ENCODE measurements at places on chromosomes 2 and 18. TPM values are rescaled to one million over a fixed set of nuclear protein-coding genes. Genes with fewer than 3 reads are reported as not detected.
A peak's percentile ranks its signal among the peaks of the same experiment; 100 is the strongest.

- no peak for DNase-seq
Measured at GRCh38 chr2:79901161-79901560, 388.3 kb downstream of the CTNNA2 start.

DNA sequence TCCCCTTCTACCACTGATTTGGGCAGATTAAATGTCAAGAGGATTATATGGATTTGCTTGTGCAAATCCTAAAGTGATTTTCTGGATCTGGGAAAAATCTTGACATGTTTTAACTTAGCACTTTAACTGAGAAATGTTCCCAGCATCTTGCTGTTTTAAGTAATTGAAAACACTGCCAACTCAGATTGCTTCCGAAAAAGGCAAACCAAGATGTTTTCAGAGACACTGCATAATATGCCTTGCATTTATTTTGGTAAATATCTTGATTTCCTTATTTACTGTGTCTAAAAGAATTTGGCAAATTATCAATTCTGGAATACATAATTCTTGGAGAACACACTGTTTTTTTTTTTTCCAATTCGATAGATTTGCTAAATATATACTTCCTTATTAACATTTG is 385.0 kb upstream of the FAM98A start:
- DNase-seq = no peak

GRCh38 chr18:23283916-23284430 is 148.7 kb downstream of the CABLES1 start:
- peak; percentile 62 for DNase-seq

- DNase-seq = no peak
Measured at GRCh38 chr2:109065391-109065734, 63.6 kb upstream of the SH3RF3 start.

- no peak for DNase-seq
Measured at GRCh38 chr2:188193230-188193629, 98.4 kb upstream of the GULP1 start.

GRCh38 chr2:9647884-9648283 is 17.1 kb upstream of the YWHAQ start:
- DNase-seq = no peak

DNA sequence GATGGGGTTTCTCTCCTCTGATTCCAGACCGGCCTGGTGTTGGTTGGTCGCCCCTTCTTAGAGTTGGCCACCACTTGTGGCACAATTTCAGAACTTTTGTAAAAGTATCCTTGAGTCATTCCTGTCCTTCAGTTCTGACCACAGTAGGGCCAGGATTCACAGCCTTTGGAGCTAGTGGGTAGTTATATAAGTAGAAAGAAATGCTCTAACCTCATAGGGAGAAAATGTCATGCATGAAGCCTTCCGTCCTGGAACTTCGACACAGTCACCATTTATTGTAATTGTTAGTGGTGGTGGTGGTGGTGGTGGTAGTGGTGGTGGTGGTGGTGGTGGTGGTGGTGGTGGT is 65.4 kb downstream of the EPAS1 start:
- no peak for DNase-seq

- DNase-seq = no peak
Measured at GRCh38 chr18:56709463-56709862, 58.3 kb downstream of the WDR7 start.

GRCh38 chr2:143205106-143205764 is 76.0 kb downstream of the ARHGAP15 start:
- DNase-seq = no peak

- peak; percentile 16 for DNase-seq
Measured at GRCh38 chr18:54127759-54128378, 96.6 kb downstream of the MBD2 start.

- no peak for DNase-seq
Measured at GRCh38 chr18:76338619-76339245, 156.3 kb downstream of the ZNF516 start.

GRCh38 chr2:206526416-206526815 is 83.1 kb downstream of the ADAM23 start:
- DNase-seq = no peak

DNA sequence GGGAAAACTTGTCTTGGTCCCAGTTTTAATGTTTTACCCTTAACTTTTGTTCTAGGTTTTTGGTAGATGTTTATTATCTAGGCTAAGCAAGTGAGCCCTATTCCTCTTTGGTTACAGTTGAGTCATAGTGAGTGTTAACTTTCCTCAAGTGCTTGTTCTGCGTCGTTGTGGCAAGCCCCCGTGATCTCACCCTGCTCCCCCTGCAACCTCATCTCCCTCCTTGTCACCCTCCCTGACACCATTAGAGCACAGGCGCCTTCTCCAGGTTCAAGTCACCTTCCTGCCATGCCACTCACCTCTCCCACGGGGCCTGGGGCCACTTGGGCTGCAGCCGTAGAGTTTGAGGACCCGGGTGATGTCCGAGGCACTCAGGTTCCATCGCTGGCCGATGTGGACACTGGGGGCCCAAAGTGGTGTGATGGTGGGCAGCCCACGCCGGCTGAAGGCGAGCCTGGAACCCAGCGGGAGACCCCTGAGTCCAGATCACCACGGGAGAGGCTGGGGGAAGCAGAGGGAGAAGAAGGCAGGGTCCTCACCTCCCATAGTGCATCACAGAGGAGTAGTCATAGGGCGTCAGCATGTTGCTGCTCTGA is 8.7 kb downstream of the ASTL start:
- DNase-seq = no peak

DNA sequence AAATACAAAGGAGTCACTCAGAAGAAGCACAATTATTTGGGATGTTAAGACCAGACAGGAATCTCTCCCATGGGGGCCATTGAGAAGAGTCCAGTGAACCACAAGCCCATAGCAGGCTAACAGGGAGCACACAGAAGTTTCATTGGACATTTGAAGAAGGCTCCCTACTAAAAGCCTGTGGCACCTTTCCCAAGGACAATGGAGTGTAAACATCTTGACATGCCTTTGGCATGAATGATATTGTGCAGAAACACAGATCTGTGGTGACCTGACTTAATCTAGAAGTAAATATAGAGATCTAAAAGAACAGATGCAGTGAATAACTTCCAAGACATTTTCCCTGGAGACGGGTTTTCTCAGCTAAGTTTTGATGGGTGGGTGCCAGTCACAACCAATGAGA is 221.5 kb downstream of the EPHA4 start:
- no peak for DNase-seq

DNA sequence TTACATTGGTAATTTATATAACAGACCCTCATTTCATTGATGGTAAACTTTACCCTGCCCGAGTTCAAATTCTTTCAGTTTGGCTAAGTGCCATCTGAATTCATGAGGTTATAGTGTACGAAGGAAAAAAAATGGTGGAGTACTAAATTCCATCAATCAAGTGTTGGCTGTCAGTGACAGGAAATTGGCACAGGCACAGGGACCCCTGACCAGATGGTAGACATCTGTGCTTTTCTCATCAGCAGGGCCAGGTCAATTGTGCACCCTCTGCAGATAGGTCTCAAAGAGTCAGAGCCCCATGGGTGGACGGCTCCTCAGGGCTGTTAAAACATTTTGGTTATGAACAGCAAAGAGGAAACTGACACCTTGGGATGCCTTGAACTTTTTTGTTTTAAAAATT is 439.2 kb downstream of the SETBP1 start:
- no peak for DNase-seq

DNA sequence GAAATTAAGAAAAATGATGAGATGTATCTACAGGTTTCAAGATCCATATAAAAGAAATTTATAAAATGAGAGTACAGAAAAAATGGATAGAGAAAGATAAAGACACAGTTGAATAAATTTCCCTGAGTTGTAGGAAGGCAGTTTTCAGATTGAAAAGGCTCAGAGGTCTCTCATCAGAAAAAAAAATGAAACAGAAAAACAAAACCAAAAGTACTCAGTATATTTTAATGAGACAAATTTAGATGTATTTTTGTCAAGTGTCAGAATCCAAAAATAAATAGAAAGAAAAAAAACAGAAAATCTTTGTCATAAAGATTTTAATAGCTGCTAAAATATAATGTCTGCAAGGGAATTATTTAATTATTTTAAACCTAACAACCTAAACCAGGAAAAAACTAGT is 520.5 kb downstream of the KCNJ3 start:
- DNase-seq = no peak

- no peak for DNase-seq
Measured at GRCh38 chr2:206851521-206851920, 86.1 kb downstream of the FASTKD2 start.

DNA sequence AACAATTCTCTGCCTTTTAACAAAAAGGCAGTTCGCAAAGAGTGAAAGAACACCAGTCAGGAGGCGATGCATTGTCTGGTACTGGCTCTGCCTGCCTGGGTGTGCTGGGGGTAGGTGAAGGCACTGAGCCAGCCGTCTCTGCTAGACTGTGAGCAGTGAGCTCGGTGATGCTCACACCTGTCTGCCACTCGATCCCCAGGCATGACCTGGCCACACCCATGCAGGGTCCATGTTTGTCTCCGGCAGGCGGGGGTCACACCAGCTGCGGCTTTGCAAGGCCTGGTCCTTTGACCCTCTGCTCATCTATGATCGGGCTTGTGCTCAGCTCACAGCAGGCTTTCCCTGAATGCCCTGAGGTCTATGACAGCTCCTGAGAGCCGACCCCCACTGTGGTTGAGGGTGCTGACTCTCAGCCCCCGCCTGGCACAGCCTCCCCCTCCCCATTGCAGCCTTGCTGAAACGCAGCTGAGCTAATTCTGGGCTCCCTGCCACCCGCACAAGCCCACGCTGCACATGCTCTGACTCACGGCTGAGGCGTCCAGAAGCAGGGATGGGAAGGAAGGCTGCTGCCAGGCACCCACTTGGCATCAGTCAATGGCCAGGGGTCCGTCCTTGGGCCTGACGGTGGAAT is 23.7 kb downstream of the CRACDL start:
- peak; percentile 58 for DNase-seq

DNA sequence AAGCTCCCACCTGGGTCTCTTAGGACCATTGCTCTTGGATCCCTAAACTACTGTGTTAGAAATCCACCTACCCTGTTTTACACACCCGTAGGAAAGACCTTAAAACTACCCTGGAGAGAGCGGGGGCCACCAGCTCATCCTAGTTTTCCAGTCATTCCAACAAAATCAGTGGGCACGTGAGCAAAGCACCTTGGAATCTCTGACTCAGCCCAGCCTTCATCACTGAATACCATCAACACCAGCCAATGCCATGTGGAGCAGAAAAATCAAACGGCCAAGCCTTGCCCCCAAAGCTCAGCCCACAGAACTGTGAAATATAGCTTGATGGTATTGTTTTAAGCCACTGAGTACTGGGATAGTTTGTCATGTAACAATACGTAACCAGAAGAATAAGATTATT is 449.7 kb upstream of the CHAC2 start:
- no peak for DNase-seq

DNA sequence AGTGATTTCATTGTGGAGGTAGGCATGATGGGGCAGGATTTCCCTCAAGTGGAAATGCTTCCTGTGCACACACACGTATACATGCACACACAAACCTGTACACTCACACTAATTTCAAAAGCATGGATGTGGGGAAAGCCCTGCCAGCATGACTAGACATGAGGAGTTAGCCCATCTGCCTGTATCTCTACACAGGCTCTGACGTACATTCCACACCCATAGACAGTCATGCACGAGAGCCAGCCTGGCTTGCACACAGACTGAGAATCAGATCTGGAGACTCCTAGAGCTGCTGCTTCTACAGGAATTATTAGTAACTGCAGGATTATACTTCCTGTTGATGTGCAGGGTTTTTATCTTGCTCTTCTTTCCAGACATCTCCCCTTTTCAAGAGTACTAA is 27.3 kb upstream of the NFU1 start:
- DNase-seq = peak; percentile 47

- no peak for DNase-seq
Measured at GRCh38 chr2:150630587-150631235, 143.2 kb upstream of the RND3 start.

- no peak for DNase-seq
Measured at GRCh38 chr2:47558768-47559684, 156.1 kb downstream of the MSH2 start.

DNA sequence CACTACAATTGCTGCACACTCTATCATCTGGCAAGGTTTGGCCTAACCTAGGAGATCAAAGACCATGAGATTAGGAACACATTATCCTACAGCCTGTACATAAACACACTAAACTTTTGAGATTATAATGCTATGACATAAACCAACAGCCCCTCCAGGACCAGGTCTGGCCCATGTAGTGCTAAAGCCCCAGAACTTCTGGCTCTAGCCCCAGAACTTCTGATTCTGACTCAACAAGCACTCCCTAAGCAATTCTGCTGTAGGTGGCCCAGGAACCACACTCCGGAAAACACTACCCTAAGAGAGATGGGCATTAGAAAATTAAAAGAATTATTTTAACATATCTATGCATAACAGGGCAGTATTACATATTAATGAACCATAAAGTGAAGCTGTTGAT is 369.5 kb upstream of the LYPD1 start:
- DNase-seq = no peak

DNA sequence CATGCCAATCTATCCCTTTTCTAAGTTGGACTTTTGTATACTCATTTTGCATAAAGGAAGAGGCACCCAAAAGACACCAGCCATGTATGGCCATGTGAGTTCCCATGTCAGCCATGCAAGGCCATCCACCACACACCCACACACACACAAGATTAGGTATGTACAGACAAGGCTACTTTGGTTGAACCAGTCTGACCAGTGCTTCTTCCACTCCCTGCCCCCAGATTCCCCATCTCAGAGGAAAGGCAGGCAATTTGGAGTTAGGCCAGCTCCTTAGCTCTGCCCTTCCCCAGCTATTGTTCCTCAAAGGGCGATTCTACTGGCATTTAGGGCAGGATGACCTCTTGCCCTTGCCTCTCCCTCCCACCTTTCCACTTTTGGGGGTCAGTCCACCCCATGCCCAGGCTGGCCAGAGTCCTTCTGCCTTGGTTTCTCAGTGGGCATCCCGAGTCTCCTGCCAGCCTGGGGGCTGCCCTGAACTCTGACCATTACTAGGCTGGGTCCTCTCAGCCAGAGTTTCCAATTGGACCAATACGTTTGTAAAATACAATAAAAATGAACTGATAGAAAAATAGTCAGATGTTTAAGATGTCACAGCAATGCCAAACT is 101.1 kb downstream of the ZBTB7C start:
- DNase-seq = peak; percentile 72

- DNase-seq = peak; percentile 28
Measured at GRCh38 chr2:16656784-16657391, 8.7 kb downstream of the CYRIA start.

The BOK gene
- total RNA-seq = 76.8 TPM

The LBX2 gene
- total RNA-seq = 3.3 TPM

The WDR7 gene
- total RNA-seq = 20.4 TPM

The SCRN3 gene
- 26.4 TPM for total RNA-seq

The CLEC4F gene
- total RNA-seq = 0.17 TPM

The TNS1 gene
- 469 TPM for total RNA-seq

The SERPINB3 gene
- total RNA-seq = not detected

The SERPINB7 gene
- total RNA-seq = 0.17 TPM

The CFAP221 gene
- total RNA-seq = 5.4 TPM

The GCG gene
- total RNA-seq = 0.17 TPM
